ENCODE measurements at places on chromosomes 1 and 21.

DNA sequence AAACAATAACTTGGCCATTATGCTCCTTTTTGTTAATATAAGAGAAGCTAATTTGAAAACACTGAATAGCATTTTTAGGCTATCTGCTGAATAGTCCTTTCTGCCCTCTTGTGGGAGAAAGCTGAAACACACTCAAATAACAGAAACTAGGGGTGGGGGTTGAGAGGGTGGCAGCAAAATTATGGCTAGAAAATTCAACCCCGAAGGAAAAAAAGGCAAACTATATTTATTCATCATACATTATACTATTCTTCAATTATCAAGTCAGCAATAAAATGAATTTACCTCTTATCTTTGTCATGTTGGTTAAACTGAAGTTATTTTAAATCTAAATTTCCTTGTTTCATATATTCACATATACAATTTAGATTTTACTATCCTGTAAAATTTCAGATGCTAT, 255.9 kb downstream of the FAF1 start:
- DNase-seq, result no peak

- DNase-seq, result no peak
Observed at GRCh38 chr1:47508702-47509431, 71.0 kb downstream of the FOXD2 start.

- no peak for DNase-seq
Observed at GRCh38 chr1:18109058-18109755, 1.6 kb downstream of the IGSF21 start.

DNA sequence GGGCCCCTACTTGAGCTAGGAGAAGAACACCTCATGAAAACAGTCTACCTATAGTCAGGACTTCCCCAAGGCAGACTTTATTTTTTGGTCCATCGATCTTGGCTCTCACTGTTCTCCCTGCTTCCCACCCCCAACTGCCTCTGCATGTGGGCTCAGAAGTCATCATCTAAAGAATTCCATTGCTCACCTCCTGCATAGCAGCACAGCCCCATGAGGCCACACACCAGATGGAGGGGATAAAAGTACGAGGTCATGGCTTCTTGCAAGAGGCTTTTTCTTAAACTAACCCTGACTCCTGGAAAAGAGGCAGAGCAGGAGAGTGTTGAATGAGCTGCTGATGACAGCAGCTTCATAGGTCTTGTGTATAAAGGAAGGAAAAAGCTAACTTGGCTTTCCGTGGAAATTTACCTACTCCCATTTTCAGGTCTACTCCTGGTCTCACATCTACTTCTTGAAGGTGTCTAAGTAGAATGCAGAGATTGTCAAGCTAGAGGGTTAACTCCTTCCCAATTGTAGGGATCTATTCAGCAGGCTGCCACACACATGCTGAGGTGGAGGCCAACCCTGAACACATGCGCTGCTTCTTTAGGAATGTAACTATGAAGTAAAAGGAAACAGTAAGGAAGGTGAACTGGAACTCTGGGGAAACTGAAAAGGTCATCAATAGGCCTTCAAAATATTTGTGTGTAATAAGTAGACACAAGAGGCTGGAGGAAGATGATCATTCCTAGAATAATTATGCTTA, 18.7 kb downstream of the WNT2B start:
- DNase-seq, result no peak

DNA sequence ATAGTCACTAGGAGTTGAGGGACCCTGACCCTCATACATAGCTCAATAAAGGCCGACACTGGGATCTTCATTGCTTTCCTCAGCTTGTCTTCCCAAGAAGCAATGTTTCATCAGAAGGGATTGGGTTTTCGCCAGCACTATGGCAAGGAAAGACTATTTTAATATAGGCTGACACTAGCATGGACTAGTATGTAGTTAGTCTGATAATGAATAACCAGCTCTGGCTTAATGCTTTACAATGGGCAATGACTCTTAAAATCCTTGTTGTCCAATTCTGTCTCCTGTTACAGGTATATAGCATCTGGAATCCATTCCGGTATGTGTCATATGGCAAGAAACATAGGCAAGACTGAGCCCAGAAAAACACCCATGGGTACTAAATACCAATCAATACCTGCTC, 15.3 kb upstream of the SYT2 start:
- DNase-seq, result no peak

DNA sequence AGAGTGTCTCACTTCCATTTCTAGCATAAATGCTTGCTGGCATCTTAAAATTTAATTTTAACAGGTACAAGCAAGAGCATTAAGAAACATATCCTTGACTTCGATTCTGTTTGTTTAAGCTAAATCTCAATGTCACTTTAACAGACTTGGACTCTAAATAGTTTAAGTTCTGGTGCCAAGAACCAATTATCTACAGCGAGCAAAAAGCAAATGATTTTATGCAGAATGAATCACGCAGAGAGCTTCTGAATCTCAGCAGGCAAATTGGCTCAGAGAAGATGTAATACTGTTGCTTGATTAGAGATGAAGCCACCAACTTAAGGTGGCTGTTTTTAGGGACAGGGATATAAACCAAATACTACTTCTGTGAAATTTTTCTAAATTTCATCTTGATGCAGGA, 117.0 kb upstream of the PLD5 start:
- DNase-seq, result no peak

DNA sequence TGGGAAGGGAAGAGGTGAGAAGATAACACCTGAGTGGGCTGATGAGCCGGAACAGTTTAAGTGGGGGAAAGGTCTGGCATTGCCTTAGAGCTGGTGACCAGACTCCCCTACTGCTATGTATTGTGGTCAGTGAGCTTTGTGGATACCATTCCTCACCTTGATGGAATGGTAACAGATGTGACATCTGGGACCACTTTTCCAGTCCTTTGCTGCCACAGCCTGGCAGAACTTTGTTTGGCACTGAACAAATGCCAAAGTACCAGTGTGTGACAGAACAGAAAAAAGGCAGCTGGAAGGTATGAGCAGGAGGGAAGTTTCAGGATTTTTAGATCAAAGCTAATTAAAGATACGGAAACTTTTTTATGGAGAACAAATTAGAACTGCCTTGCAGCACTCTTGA, 6.2 kb downstream of the MED8 start:
- no peak for DNase-seq

DNA sequence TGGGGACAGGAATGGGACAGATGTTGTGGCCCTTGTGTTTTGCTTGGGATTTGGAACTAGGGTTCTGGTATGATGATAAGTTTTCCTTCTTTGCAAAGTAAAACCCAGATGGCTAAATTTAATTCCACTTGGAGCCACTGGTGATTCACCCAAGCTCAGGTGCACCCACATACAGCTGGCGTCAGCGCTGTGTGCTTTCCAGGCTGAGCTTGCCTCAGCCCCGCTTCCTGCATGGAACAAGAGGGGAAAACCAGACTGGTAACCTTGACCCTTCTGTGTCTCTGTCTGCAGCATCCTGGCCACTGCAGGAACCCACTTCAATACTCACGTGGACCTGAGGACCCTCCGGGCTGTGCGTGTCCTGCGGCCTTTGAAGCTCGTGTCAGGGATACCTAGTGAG, 94.2 kb downstream of the CACNA1E start:
- DNase-seq, result no peak

DNA sequence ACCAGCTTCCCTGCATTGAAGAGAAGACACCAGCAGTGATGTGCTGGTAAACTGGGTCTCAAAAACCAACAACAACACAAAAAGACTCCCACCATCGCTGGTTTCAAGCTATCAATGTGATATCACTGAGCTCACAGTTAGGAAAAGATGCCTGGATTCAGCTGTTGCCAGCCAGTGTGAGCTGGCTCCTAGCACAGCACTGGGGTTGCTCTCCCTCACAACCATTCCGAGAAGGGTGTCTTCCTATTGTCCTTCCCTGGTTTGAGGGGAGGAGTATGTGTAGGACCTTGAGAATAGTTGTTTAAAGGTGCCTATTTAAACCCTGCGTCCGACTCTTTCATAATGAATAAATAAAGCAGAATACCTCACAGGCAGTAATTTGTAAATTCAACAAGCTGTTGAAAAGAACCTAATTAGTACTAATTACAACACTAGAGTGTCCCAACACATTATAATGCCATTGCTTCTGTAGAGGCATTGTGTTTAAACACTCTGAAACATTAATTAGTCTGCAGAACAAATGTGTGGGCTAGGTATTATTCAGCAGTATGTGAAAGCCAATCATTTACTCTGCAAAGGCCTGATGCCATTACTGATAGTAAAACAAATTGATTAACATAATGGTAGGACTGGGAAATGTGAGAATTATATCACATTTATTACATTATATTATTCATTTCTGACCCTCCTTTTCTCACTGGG, 17.2 kb downstream of the NIBAN1 start:
- DNase-seq, result no peak

DNA sequence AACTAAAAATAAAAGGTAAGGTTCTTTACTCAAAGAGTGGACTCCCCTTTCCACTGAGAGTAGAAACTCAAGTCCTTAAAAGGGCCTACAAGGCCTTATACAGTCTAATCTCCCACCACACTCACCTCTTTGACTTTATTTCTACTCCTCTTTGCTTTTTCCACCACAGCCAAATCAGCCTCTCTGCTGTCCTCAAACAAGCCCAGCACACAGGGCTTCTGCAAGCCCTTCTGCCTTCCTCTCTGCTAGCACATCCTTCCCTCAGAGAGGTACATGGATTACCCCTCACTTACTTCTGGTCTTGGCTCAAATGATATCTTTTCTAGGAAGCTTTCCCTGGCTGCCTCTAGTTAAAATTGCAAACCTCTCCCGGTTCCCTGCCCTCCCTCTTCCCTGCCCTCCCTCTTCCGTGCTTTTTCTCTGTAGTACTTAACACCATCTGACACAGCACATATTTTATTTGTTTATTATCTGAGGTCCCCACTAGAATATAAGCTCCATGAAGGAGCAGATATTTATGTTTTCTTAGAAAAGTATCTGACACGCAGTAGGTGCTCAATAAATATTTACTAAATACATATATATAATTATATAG, 1.7 kb downstream of the LYST start:
- DNase-seq, result no peak

DNA sequence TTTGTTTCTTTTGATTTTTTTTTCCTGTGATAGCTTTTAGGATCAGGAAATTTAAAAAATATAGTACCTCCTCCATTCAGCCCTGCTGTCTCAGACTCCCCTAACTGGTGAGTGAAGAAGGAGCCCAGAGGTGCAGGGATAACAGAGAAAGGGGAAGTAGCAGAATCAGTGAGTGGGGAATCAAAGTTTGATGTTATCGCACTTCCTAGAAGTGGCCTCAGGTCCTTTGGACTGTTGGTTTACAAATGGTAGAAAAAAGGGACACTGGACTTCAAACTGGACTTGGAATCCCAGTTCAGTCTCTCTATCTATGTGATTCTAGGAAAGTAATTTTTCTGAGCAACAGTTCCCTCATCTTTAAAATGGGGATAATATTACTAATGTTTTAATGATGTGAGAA, 99.5 kb downstream of the FGGY start:
- DNase-seq, result no peak

DNA sequence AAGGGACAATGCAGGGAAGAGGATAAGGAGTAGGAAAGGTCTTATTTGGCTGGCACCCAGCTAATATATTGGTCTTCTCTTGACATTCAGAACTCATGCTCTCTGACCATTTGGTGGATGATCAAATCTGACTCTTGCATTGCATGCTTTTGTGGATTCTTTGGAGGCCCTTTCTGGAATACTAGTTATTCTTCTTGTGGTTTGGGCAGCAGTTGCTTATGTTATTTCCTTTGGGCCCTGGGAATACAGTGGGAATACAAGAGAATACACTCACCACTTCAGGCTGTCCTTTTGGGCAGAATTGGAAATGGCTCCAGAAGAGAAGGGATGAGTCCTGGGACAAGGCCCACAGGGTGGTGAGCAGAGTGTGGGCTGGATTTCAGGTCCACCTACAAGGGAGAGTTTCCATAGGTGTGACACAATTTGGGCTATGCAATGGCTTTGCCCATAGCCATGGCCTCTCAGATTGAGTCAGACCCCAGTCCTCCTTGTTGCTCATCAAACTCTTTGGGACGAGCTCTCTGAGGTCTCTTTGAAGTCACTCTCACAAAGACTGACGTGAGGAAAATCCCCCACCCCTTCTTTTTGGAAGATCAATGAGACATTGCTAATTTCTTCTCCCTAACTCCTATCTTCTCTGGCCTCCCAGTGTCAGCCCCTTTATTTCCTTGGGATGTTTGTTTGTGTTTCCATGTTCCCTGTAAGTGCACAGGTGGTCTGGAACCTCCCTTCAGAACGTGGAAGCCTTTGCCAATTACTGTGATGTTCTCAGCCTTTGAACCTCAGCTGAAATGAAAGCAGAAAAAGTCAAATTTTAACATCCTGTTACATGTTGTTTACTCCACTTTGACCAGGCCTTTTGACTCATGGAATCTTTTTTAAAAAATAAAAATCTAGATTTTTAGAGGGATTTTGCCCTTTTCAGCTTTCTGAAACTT, 19.4 kb downstream of the HSD11B1 start:
- no peak for DNase-seq

GRCh38 chr1:167175901-167176300, 44.8 kb upstream of the POU2F1 start:
- DNase-seq, result no peak

GRCh38 chr1:33317354-33317753, 3.5 kb downstream of the A3GALT2 start:
- no peak for DNase-seq

GRCh38 chr1:59815892-59816291, 1.1 kb downstream of the HOOK1 start:
- DNase-seq, result no peak

GRCh38 chr1:63063367-63063766, 259.0 kb upstream of the FOXD3 start:
- DNase-seq, result no peak

Measured in activated gamma-delta T cell treated with Interleukin-2 at 50 U/mL for 16 hours (primary cell).